ENCODE measurements at places on chromosomes 5 and 9.
A peak's percentile ranks its signal among the peaks of the same experiment; 100 is the strongest.

GRCh38 chr5:66818935-66819328 is 222.7 kb downstream of the MAST4 start:
- DNase-seq = no peak

GRCh38 chr9:94826044-94826443 is 99.5 kb downstream of the AOPEP start:
- no peak for DNase-seq

DNA sequence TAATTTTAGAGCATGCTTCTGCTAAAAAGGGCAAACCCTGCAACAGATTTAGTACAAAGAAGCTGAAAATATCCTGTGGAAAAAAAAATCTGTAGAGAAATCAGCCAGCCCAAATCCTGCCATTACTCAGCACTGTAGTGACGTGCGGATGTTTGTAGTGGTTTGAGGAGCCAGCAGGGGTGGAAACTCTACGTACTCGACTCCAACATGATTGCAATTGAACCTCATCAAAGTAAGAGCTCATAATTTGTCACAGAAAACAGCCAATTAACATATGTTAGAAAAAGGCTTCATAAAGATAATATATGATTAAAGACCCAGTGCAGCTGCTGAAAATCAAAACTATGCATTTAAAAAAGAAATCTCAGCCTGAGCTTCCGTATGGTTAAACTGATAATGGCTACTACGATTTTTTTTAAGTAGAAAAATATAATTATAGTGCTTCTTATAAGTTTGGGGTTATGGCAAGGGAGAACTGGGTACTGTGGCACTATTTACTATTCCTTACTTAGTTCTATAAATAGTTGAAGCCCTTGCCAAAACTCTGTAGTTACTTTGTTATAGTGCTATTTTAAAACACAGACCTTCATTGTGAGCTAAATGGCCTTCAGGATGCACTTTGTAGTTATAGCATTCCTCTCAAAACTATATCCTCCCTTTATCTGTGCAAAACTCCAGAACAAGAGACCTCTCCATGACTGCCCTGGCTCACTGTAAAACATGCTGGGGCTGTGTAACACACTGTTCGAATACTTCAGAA is 49.4 kb downstream of the MEF2C start:
- DNase-seq = peak; percentile 15

GRCh38 chr9:93111001-93111370 is 15.0 kb downstream of the CARD19 start:
- DNase-seq = no peak

GRCh38 chr5:132110195-132110594 is 36.6 kb downstream of the CSF2 start:
- no peak for DNase-seq

GRCh38 chr9:88319936-88320747 is 68.1 kb upstream of the SPIN1 start:
- no peak for DNase-seq

- DNase-seq = peak; percentile 68
Observed at GRCh38 chr5:139746691-139747582, 48.7 kb upstream of the PSD2 start.

GRCh38 chr9:122127396-122127798 is 32.2 kb downstream of the NDUFA8 start:
- no peak for DNase-seq

DNA sequence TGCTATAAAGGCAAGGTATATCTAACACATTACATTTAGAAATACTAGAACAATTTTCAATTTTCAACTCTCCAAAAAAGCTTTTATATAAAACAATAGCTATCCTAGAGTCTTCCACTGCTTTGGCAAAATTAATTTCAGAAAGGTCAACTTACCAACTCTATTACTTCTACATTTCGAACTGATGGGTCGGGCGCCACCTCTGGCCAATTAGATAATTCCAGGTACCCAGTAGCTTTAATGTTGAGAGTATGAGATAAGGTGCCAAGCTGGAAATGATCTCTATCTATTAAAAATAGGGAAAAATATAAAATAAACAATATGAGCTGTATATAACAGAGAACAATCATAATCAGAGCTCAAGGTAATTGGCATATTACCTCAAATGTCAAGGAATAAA is 166.6 kb downstream of the AP3B1 start:
- DNase-seq = no peak

- DNase-seq = no peak
Observed at GRCh38 chr5:54357408-54358058, 47.2 kb upstream of the ARL15 start.

- no peak for DNase-seq
Observed at GRCh38 chr5:25573691-25574090, 928.9 kb upstream of the CDH10 start.

GRCh38 chr5:75847561-75848021 is 130.4 kb upstream of the POC5 start:
- no peak for DNase-seq

DNA sequence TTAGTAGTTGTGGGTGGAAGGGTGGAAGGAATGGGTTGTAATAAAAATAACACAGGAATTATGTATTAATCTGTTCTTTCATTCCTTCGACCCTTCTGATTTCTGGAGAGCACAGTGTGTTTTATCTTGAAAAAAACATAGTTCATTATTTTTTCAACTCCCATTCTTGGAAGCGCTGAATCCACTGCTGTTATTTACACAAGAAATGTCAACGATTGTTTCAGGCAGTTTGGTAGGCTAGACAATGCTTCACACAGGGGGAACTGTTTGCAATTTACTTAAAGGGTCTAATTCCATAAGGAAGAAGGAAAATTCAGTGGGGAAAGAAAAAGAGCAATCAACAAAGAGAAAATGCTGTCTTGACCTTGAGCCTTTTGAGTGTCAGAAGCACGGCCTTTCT is 142.9 kb downstream of the TLE1 start:
- no peak for DNase-seq

GRCh38 chr9:26657958-26658357 is 234.6 kb downstream of the CAAP1 start:
- DNase-seq = no peak

DNA sequence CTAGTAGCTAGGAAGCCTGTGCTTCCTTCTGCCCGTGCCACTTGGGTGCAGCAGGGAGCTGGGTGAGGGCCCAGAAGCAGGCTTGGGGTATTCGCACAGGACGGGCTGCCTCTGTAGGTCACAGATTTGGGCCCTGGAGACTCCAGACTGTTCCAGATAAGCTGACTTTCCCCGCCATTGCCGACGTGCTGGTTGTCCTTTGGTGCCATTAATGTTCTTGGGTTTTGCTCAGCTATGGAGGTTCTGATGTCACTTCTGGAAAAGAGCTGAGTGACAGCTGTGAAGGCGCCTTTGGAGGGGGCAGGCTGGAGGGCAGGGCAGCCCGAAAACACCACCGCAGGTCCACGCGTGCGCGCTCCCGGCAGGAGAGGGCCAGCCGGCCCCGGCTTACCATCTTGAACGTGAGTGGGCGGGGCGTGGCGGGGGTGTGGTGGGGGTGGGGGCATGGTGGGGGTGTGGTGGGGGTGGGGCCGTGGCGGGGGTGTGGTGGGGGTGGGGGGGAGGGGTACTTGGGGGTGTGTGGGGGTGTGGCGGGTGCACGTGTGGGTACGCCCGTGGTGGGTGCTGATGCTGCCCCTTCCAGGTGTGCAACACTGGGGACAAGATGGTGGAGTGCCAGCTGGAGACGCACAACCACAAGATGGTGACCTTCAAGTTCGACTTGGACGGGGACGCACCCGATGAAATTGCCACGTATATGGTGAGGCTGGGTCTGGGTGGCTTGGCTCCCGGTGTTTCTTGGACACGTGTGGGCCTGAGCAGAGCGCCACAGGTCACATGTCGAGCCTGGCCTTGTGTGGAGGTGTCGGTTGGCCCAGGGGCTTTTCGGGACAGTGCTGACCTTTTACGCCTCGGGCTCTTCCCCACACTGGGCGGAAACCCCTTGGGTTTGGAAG is 79.6 kb downstream of the WNK2 start:
- no peak for DNase-seq

DNA sequence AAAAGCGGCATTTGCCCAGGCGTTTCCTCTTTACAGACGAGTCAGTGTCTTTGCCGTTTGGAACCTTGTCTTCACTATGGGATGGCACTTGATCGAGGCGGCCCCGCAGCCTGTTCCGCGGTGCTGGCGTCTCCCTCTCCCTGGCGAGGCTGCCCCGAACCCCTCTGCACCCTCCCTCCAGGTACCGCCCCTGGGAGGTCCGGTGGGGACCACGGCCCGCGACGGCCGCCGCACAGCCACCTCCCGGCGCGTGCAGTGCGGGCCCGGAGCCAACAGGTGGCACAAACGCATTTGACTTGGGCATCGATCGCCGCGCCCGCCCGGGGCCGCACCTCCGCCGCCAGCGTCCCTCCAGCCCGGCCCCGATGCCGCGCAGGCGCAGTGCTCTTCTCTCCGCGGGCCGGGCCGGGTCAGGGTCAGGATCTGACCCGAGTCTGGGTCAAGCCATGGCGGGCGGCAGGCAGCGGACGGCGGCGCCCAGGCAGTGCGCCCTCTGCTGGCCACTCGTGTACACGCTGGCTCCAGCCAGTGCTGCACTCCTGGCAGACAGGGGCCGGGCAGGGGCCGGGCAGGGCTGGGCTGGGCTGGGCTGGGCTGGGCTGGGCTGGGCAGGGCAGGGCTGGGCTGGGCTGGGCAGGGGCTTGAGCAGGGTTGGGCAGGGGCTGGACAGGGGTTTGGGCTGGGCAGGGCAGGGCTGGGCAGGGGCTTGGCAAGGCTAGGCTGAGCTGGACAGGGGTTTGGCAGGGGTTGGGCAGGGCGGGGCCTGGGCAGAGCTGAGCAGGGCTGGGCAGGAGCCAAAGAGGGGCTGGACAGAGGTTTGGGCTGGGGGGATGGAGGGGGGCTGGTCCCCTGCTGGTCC is 155.8 kb upstream of the IRX4 start:
- no peak for DNase-seq

DNA sequence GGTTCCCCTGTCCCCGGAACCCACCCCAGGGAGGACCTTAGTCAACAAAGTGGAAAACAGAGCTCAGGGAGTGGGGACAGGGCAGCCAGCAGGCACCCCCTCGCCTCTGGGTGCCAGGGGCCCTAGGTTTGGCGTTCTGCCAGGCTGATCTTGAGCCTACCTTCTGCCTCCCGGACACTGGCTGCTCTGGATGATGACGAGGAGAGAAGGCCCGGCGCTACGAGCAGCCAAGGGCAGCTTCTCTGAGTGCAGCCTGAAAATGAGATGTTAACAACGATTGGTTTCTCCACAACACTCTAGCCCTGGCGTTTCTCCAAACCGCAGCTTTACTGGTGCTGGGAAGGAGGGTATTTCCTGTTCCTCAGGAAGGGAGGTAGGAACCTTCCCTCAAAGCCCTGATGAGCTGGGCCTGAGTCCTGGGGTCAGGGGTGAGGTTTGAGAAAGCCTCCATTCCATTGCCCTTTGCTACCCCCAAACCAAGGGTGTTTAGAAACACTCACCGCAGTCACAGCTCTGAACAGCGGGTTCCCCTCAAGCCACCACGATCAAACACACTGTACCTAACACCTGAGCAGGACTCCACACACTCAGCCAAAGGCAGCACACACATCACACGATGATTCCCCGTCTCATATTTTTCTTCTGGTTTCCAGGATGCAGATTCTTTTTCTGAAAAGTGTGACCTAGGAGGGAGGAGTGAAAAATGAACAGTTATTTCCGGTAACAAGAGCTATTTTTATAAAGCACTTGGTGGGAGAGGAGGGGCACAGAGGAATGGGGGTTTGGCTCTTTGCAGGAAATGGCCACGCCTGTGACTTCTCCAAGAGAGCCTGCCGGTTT is at the start of gene STING1:
Gene STING1, minus strand, starts transcription at position 709 of the 840 bp plus-strand sequence. CDS start 1,054 bp downstream, outside the sequence.
- DNase-seq = no peak

GRCh38 chr5:4576908-4577307 is 563.2 kb upstream of the ADAMTS16 start:
- DNase-seq = no peak

- DNase-seq = peak; percentile 28
Observed at GRCh38 chr5:98927242-98927988, 1.4 kb downstream of the CHD1 start.

DNA sequence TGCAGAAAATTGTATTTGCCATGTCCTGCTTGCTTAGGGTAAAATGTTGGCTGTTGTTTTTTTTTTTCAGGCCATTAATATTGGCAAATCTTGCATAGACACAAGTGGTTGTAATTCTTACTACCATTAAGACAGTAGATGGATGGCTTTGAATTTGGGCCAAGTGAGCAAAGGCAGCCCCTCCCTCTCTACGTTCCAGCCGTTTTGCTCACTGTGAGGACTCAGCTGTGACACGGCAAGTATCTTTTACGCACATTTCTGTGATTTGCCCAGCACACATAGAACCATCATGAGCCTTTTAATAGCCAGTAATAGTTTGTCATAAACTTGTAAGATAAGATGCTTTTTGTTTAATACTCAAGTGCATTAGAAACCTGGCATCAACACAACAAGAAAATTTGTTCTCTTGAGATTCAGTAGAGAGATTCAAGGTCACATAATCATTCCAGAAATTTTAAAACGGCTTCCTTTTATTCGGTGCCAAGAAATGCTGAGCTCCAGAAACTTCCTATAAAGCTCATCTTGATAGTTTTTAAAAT is 205.2 kb upstream of the ADCY2 start:
- no peak for DNase-seq

GRCh38 chr5:157473383-157474320 is 13.6 kb downstream of the NIPAL4 start:
- no peak for DNase-seq

GRCh38 chr9:92313624-92314012 is 11.5 kb downstream of the NOL8 start:
- no peak for DNase-seq

DNA sequence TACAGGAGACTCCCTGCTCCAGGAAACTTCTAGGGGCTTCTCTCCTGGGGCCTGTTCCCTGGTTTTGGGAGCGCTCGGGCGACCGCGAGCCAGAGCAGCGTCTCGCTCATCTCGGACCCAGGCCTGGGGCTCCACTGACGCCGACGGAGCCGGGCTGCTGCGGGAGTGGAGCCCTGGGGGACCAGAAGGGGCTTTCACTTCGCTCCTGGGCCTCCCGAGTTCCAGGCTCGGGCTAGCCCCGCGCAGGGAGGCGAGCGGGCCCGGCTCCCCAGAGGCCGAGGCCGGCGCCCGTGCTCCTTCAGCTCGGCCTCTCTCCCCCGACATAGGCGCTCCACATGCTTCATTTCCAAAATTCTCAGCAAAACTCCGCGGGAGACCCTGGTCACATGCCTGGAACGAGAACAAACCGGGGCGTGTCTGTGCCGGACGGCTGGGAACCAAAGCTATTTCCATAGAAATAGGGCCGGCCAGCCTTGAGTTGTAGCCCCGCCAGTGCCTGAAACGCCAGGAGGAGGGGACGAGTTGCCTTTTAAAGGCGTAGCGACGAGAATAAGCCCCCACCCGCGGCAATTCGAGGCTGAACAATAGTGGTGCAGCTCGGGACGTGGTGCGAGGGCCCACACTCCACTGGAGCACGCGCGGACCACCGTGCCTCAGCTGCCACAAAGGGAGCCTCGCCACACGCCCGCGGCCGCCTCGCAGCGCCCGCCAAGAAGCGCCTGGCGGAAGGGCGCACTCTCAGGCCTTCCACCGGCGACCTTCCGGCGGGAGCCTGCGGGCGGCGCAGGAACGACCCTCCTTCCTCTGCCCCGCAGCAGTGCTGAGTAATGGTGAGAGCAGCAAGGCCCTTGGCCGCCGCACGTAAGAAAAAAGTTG is 1.1 kb upstream of the G3BP1 start:
- DNase-seq = no peak

GRCh38 chr9:27836661-27837401 is 263.6 kb upstream of the C9orf72 start:
- DNase-seq = no peak

All from stimulated activated CD8-positive, alpha-beta memory T cell treated with anti-CD3 and anti-CD28 coated beads, Interleukin-4, amount 100 ng/mL, for 4 hours (primary cell).